Endothelial cell of umbilical vein (primary cell): ENCODE measurements at places on chromosomes 2 and 18. TPM values are rescaled to one million over a fixed set of nuclear protein-coding genes. Genes with fewer than 3 reads are reported as not detected.
A peak's percentile ranks its signal among the peaks of the same experiment; 100 is the strongest.

Gene LIPT1
- total RNA-seq, result 4.8 and 5.3 TPM in 2 replicates

Gene FIGN
- total RNA-seq, result 6.6 and 8.1 TPM in 2 replicates

Gene ANTXR1
- 10.7 and 17.3 TPM in 2 replicates for total RNA-seq

- no peak overlapping the region for H3K4me3 ChIP-seq
- no peaks in the 10 kb centered on the region for H3K36me3 ChIP-seq
- H3K27ac ChIP-seq, result no peak overlapping the region
- H3K27me3 ChIP-seq, result no peaks in the 10 kb centered on the region
Measured at GRCh38 chr2:41759880-41760279, 287.9 kb upstream of the PKDCC start.

DNA sequence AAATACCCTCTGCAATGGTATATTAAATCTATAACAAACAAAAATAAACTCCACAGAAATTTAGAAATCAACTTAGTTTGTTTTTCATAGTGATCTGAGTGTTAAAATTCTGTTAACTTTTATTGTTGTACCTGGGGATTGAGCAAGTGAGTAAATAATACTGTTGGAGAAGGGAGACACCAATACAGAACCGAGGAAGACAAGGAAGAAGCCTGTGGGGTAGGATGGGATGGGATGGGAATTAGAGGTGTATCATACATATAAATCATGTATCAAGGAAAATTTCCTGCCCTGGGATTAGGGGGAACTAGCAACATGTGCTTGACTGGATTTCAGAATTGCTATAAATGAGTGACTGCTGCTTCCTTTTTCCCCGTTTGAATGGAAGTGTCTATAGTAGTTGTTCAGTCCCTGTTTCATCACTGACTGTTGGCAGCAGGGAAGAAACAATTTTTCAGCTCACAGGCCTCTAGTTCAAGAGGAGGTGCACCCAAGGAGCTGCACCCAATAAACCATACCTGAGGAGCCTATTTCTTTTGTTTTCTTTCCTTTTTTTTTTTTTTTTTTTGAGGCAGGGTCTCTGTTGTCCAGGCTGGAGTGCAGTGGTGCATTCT lies 53.1 kb downstream of the SP110 start:
- no peak for DNase-seq
- no peaks in the 10 kb centered on the region for H3K27me3 ChIP-seq
- no peak overlapping the region for H3K4me3 ChIP-seq
- H3K27ac ChIP-seq, result no peak overlapping the region

DNA sequence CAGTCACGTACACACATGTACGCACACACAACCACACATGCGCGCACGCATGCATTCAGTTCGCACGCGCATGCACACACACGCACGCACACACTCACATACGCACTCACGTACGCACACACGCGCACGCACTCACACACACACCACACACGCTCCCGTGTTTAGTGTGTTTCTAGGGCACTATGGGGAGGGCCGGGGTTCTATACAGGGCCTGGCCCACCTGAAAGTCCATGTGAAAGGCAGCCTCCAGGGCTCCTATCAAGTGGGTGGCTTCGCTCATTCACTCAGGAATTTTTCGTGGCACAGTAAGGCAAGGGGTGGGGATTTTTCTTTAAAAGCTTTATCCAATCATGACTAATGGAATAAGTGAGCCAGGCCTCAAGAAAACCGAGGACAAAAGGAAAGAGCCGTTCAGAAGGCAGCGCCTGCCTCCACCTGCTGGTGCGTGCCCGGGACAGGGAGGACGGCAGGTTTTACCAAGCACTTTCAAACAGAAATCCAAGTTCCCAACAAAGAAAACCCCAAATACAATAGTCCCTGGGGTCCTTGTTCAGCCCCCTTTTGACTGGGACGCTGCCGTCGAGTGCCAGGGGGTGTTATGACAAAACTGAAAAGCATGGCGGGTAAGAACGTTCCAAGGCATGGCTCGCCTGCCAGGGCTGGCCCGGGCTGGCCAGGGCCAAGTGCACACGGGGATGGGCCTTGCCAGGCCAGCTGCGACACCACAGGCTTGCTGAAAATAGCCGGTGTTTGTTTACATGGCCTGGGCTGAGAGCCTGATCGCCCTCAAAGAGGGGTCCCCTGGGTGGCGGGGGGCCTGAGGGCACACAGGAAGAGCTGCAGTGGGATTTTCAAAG lies 110.0 kb downstream of the HDAC4 start:
- H3K36me3 ChIP-seq, result no peaks in the 10 kb centered on the region

DNA sequence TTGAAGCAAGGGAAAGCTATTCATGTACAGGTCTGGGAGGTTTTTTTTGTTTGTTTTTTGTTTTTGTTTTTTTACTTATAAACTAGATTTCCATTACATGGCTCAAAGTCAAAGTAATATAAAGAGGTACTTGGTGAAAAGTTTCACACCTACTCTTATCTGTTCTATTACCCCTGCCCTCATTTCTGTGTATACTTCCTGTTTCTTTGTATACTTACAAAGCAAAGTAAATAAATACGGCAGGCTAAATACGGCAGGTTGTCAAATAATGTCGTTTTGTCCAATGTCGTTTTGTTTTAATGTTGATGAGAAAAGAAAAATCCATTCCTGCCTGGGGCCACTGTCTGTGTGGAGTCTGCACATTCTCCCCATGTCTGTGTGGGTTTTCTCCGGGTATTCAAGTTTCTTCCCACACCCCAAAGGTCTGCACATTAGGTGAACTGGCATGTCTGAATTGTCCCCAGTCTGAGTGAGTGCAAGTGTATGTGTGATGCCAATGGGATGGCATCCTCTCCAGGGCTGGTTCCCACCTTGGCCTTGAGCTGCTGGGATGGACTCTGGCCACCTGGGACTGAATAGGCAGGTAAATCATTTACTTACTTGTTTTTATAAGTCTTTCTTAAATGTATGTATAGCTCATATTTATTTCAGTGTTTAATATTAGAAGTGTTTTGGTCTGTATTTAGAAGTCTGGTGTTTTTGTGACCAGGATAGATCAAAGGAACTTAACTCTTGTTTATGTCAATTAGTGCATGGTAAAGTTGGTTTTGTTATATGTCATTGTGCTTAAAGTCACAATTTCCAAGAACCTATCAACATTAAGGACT lies 13.4 kb downstream of the STAMBP start:
- H3K4me1 ChIP-seq, result no peaks in the 10 kb centered on the region
- no peaks in the 10 kb centered on the region for H3K36me3 ChIP-seq

DNA sequence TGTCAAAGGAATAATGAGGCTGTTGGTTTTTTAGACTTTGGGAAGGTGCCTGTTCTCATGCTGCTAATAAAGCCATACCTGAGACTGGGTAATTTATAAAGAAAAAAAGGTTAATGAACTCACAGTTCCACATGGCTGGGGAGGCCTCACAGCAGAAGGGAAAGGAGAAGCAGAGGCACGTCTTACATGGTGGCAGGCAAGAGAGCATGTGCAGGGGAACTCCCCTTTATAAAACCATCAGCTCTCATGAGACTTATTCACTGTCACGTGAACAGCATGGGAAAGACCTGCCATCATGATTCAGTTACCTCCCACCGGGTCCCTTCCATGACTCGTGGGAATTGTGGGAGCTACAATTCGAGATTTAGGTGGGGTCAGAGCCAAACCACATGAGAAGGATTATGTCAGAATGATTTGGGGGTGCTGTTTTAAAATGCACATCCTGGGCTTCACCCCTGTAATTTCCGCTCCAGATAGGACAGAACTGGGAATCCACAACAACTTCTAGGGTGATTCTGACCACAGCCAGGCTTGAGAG lies 37.8 kb downstream of the TCF7L1 start:
- no peaks in the 10 kb centered on the region for H3K27me3 ChIP-seq
- no peak overlapping the region for H3K27ac ChIP-seq
- no peaks in the 10 kb centered on the region for H3K36me3 ChIP-seq

DNA sequence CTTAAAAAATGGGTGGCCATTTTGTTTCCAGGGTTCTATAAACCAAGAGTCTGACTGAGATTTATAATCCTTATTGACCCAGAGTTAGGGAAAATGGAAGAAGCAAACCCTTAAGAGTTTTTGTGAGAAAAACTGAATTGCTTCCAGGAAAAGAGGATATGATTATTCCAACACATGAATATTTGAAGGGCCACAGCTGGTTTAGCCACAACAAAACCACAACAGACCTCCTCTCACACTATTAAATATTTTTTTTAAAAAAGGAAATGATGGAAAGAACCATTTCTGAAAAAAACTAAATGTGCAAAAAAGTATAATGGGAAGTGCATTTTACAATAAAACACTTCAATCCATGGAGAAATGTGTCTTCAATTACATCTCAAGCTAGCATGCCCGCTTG lies 182.7 kb downstream of the ETAA1 start:
- no peaks in the 10 kb centered on the region for H3K4me1 ChIP-seq
- no peaks in the 10 kb centered on the region for H3K36me3 ChIP-seq
- H3K4me3 ChIP-seq, result no peak overlapping the region

DNA sequence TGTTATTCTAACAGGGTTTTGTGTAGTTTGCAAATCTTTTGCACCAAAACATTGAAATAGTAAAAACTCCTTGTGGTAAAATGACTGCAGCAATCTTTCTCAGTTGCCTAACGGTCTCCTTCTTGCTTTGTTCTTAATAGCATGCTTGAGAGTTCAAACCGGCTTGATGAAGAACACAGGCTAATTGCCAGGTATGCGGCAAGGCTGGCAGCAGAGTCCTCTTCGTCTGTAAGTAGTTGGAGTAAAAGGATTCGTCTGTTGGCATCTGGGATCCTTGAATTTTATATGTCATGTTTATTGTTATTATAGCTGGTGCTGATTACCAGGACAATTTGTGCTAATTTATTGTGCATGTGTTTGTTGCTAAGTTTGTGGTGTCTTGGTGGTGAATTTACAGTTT lies 138.1 kb downstream of the DTNA start:
- DNase-seq, result no peak
- no peak overlapping the region for H3K4me3 ChIP-seq
- H3K36me3 ChIP-seq, result no peaks in the 10 kb centered on the region
- no peak overlapping the region for H3K27ac ChIP-seq
- no peaks in the 10 kb centered on the region for H3K4me1 ChIP-seq

DNA sequence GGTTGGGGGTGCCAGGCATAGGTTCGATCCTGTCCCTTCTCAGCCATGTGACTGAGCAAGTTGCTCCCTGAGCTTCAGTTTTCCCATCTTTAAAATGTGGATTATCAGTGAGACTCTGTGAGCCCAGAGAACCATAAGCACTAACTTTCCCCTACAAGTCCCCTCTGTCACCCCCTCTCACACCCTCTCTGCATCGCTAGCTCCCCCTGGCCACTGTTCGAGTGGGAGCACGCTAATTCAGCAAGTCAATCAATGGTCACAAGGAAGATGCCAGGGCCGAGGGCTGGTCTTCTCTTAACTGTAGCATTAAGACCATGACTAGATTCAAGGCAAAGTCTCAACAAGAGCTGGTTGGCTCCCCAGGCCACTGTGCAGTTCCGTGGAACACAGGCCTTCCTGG lies 66.2 kb downstream of the BCL2L11 start:
- H3K4me1 ChIP-seq, result no peaks in the 10 kb centered on the region
- H3K27me3 ChIP-seq, result peaks cover 50% of the 10 kb centered on the region
- no peak overlapping the region for H3K4me3 ChIP-seq
- no peak for DNase-seq
- H3K36me3 ChIP-seq, result no peaks in the 10 kb centered on the region

DNA sequence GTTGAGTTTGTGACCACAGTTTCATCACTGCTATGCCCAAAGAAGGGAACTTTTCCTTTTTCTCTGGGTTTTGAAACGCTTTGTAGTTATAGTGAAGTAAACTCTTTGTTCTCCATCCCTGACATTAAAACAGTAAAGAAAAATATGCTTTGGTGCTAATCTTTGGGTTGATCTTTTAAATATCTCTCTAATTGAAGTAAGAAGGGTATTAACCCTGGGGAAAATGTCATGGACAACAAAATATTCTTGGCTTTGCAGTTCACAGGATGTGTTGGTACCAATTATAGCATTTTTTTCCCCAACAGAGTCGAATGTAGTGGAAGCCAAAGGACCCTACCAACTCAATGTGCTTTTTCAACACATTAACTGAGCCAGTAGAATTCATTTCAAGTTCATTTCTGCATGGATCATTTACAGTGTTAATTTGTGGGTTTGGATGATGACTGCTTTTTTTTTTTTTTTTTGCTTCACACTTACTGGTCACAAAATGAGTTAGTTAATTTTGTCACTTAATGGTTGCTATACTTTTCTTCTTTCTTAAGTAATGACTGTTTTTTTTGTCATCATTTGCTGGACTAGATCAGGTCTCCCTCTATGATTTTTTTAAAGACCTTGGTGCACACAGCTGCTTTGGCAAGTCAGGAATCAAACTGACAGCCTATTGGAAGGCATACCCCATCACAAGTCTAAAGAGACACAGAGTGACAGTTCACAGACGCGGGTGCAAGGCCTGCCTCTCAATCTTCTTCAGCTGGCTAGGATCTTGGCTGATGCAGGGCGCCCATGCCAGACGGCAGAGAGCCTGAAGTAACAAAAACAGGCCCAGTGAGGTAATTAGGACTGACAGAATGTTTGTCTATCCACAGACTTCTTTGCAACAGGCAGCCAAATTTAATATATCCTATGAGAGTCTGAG lies 98.8 kb upstream of the MMADHC start:
- no peak overlapping the region for H3K4me3 ChIP-seq
- H3K4me1 ChIP-seq, result no peaks in the 10 kb centered on the region
- no peak overlapping the region for H3K27ac ChIP-seq
- DNase-seq, result no peak
- H3K27me3 ChIP-seq, result no peaks in the 10 kb centered on the region

GRCh38 chr2:222418739-222419138 lies 5.6 kb upstream of the SGPP2 start:
- H3K36me3 ChIP-seq, result no peaks in the 10 kb centered on the region
- H3K4me3 ChIP-seq, result no peak overlapping the region
- H3K27me3 ChIP-seq, result peaks cover 17% of the 10 kb centered on the region
- H3K27ac ChIP-seq, result no peak overlapping the region

GRCh38 chr18:55385770-55386169 lies 202.2 kb downstream of the TCF4 start:
- H3K27ac ChIP-seq, result no peak overlapping the region
- DNase-seq, result peak; percentile 36
- no peaks in the 10 kb centered on the region for H3K27me3 ChIP-seq
- H3K4me3 ChIP-seq, result no peak overlapping the region
- peaks cover 7% of the 10 kb centered on the region for H3K36me3 ChIP-seq
- peaks cover 41% of the 10 kb centered on the region for H3K4me1 ChIP-seq

GRCh38 chr18:13525381-13526029 lies 200.9 kb downstream of the FAM210A start:
- DNase-seq, result no peak
- H3K27ac ChIP-seq, result no peak overlapping the region
- H3K4me1 ChIP-seq, result no peaks in the 10 kb centered on the region
- H3K4me3 ChIP-seq, result no peak overlapping the region
- no peaks in the 10 kb centered on the region for H3K27me3 ChIP-seq

GRCh38 chr2:24959761-24960160 lies 12.0 kb downstream of the DNAJC27 start:
- no peaks in the 10 kb centered on the region for H3K4me1 ChIP-seq
- H3K36me3 ChIP-seq, result peaks cover 6% of the 10 kb centered on the region

GRCh38 chr2:211468877-211469663 lies 912.7 kb downstream of the CPS1 start:
- no peaks in the 10 kb centered on the region for H3K27me3 ChIP-seq
- H3K4me1 ChIP-seq, result no peaks in the 10 kb centered on the region
- no peak for DNase-seq
